ENCODE measurements at places on chromosomes 7 and 10.

GRCh38 chr7:146805082-146805481 is 688.5 kb downstream of the CNTNAP2 start:
- no peak for DNase-seq

DNA sequence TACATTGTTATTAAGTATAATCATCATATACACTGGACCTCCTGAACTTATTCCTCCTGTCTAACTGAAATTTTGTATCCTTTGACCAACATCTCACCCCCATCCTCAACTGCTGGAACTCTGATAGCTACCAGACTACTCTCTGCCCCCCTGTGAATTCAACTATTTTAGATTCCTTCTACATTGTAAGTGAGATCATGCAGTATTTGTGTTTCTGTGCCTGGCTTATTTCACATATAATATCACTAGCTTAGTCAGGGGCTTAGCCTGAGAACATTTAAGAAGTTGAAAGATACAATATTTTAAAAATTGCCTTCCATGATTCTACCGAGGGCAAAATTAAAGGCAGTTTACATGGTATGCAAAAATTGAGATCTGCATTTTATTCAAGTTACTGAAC is 26.9 kb downstream of the STAMBPL1 start:
- DNase-seq, result no peak

DNA sequence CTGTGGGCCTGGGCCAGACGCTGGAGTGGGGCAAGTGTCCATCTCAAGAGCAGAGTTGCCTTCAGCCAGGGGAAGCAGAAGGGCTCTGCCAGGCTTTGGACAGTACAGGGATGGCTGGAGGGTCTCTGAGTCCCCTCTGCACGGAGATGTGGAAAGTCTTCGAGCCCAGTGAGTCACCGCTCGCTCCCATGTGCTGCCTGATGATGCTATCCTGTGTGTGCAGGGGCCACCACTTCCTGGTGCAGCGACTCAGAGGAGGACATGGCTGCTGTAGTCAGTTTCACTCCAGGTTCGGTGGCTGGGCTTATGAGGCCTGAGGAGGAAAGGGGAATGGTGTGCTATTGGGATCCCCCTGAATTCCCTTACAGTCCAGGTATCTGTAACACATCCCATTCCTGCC is 6.0 kb downstream of the ADCYAP1R1 start:
- no peak for DNase-seq

DNA sequence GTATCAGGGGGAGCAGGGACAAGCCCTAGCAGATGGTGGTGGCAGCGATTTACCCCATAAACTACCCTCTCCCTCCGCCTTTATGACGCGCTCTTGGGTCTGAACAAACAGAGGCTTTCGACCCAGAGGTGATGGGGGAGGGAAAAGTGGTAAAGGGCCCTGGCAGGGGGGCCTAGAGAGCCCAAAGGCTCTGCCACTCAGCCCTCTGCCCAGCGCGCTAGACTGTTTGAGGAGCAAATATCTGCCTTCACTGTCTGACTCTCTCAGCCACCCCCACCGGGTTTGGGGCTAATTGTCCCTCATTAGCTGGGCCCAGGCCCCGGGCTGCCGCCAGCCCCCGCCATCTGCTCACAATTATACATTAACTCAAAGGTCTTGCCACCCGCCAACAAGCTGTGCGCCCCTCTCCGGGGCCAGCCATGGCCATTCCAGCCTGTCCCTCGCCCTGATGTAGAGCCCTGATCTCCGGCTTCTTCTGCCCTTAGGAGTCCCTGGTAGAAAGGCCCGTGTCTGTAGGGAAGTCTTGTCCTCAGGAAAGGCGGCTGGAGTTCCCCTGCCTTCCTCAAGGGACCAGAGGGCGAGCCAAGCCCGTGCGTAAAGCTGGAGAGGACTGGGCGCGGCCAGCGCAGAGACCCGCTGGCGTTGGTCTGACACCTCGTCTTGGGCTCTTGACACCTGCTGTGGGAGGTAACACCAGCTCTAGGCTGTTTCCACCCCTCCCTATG is 1.9 kb upstream of the PAX4 start:
- DNase-seq, result no peak

- DNase-seq, result no peak
These were observed 7.1 kb upstream of the AQP1 start for GRCh38 chr7:30904561-30904960.

- no peak for DNase-seq
These were observed 119.0 kb downstream of the SEC23IP start for GRCh38 chr10:120011359-120012130.

- no peak for DNase-seq
These were observed 108.0 kb downstream of the WDFY4 start for GRCh38 chr10:48792687-48793096.

DNA sequence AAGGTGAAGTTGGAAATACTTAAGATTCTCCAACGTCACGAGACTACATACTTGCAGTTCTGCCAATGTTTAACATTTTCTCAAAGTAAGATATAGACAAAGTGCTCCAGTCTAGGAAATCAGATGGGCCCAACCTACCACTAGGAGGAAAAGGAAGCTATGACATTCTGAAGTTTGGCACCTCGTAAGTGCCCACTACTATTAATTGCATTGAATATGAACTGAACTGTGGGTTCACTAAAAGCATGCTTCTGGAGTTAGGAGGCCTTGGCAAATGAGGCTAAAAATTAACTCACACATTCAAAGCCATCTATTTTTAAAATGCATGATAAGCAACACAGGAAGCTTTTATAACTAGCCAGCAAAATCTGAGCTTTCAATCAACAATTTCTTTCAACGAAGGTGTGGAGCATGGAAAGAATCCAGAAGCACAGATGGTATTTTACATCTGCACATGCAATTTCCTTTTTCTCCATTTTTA is 149.7 kb downstream of the LRRTM3 start:
- DNase-seq, result no peak

DNA sequence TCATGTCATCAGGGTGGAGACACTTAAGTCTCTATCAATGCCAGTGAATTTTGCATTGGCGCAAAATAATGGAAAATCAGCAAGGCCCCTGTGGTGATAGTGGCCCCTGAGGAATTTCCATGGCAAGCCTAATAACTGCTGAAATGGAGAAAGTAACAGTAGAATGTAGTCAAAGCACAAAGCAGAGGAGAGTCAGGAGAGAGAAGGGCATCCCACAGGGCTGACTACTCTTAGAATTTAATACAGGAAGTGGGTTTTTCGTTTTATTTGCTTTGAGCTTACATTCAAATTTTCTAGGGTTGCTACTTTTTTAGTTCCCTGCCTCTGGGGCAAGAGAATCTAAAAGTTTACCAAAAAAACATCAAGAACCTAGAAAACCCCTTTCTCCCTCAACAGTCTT is 39.0 kb downstream of the BZW2 start:
- no peak for DNase-seq

- no peak for DNase-seq
These were observed 165.4 kb downstream of the ACTR3B start for GRCh38 chr7:152924826-152925411.

- no peak for DNase-seq
These were observed 11.6 kb upstream of the NFE2L3 start for GRCh38 chr7:26140380-26140779.

- no peak for DNase-seq
These were observed 138.9 kb downstream of the NOC3L start for GRCh38 chr10:94223702-94224370.

DNA sequence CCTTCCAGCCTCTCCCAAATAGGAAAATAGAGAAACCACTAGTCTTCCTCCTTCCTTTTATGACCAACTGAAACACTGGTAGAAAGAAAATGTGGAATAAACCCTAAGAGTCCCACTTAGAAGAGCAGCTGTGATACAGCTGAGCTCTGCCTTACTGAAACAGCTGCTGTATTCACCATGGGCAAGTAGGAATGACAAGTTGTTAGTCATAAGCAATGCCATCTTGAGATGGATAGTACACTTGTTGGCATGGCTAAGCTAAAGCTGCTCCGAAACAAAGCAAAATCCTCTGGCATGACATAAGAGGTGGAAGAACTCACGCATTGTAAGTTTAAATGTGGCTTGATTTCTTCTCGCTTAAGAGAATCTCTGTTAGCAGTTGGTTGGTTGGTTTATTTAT is 48.3 kb upstream of the TMEM236 start:
- DNase-seq, result no peak

GRCh38 chr10:130053561-130053960 is 57.1 kb downstream of the C10orf143 start:
- no peak for DNase-seq

GRCh38 chr7:157961731-157962457 is 625.1 kb downstream of the DNAJB6 start:
- DNase-seq, result no peak

DNA sequence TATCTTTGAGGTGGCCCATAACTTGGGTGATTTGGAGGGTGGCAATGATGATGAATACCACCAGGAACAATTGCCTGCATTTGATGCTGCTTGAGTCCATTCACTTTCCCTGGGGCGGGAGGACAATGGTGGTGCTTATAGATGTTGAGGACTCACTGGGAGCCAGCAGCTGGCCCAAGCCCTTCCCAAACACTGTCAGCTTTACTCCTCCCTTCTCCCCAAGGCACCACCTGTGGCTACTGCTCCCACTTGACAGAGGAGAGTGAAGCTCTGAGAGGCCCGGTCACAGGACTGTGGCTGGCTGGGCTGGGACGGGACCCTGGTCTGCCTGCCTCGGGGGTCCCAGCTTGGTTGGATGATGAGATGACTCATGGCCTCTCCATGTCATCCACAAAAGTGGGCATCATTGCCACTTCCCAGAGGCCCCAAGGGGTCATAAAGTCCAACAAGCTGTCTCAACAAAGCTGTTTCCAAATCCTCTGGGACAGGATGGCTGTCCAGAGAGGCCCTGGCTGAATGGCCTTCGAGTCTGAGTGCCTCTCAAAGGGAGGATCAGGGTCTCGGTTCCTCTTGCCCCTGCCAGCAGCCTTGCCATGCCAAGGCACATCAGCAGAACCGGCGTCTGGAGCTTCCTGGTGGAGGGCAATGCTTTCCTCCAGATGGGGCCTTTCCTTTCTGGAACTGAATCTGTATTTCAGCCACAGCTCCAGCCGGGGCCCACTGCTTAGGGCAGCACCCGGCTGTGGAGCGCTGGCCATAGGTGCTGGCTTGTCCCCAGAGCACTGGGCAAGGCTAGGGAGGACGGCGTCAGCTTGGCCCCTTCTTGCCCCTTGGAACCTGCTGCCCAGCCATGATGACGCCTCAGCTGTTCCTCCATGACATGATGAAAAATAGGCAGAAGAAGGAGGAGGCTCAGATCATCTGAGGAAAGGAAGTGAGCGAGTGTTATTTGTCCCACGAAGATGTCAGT is 47.0 kb upstream of the PLEKHA1 start:
- no peak for DNase-seq

- no peak for DNase-seq
These were observed 93.1 kb downstream of the NRP1 start for GRCh38 chr10:33241351-33241750.

DNA sequence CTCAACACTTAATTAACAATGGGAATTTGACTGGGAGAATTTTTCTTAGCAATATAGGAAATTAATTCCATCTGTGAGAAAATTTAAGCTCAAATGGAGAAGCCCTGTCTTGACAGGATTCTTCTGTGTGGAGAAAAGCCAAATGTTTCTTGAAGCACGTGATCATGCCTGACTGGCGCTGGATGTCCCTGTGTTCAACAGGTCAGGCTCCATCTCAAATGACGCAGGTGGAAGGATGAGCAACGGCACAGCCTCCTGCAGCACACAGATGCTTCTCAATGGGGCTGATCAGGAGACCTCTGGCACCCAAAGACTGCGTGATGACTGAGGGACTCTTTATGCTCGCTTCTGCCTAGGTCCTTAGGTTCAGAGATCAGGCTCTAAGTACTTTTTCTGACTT is 143.8 kb downstream of the RSU1 start:
- no peak for DNase-seq

- DNase-seq, result no peak
These were observed 11.7 kb downstream of the MRLN start for GRCh38 chr10:59741583-59741982.

DNA sequence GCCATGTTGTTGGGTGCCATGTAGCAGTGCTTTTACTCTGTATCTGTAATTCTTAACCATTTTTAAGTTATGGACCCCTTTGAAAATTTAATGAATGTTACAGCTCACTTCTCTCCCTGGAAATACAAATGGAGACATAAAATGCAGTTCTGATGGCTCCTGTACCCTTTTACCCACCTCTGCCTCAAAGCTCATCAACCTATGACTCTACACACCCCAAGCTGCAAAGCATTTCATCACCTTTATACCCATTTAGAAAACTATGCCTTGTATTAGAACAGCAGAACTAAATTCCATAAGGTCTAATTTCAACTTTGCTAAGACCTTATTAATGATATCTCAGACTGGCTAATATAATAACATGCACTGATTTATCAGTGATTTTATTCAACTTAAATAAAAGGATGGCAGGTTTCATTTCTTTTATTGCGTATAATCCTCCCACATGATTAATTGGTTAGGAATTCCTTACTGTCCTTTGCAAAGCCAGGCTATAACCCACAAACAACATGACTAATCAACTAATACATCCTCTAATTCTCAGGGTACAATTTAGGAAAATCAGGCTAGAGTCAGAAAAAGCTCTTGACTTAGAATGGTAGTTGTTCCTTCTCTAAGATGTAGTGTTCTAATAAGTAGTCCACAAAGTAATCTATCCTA is 68.1 kb downstream of the CPEB3 start:
- no peak for DNase-seq

GRCh38 chr7:40133561-40134427 is 628 bp downstream of the MPLKIP start:
- no peak for DNase-seq

GRCh38 chr10:74117738-74118137 is 32.9 kb downstream of the AP3M1 start:
- DNase-seq, result no peak

GRCh38 chr7:91248996-91249395 is 15.2 kb upstream of the FZD1 start:
- DNase-seq, result no peak

GRCh38 chr7:44415047-44415446 is 75.4 kb downstream of the NUDCD3 start:
- no peak for DNase-seq

Measured in activated T-helper 1 cell treated with Interleukin-2 at 50 U/mL for 16 hours (primary cell).